ENCODE measurements at places on chromosomes 3 and 15.

DNA sequence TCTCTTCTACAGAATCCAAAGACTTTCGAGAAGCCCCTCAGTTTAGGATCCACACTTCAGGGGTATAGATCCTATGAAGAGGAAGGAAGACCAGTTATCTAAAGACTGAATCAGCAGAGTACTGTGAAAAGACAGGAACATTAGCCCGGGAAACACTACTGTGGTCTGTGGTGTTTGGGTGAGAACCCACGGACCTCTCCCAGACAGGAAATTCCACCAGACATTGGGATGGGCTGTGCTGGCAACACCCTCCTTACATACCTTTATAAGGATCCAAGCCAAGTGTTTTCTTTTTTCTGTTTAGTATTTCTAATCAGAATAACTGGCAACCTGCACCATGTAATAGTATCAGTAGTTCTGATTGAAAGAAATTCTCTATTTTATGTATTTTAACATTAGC lies 14.1 kb downstream of the TMEM207 start:
- DNase-seq, result no peak

GRCh38 chr3:9037144-9037711 lies 74.0 kb upstream of the RAD18 start:
- no peak for DNase-seq

GRCh38 chr3:184656829-184657681 lies 54.8 kb downstream of the MAGEF1 start:
- DNase-seq, result no peak

GRCh38 chr3:96236522-96236921 lies 577.9 kb upstream of the EPHA6 start:
- no peak for DNase-seq

GRCh38 chr3:61863579-61863978 lies 302.2 kb downstream of the PTPRG start:
- DNase-seq, result no peak

- no peak for DNase-seq
Observed at GRCh38 chr15:71199384-71200351, 84.4 kb downstream of the THSD4 start.

DNA sequence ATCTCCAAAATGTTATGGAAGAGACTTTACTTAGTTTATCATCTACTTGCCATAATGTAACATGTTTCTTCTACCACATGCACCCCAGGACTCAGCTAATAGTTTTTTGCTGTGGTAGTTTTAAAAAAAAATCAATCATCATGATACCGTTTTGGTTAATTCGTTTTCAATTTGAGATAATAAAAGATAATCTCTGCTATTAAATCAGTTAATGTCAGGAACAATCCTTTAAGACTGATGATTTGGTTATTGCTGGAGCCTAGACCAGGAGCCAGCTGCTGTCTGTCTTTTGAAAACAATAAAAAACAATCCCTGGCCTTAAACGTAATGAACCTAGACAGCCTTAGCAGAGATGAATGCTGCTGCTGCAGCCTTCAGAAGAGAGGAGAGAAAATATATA lies 403.7 kb downstream of the OXSM start:
- no peak for DNase-seq

DNA sequence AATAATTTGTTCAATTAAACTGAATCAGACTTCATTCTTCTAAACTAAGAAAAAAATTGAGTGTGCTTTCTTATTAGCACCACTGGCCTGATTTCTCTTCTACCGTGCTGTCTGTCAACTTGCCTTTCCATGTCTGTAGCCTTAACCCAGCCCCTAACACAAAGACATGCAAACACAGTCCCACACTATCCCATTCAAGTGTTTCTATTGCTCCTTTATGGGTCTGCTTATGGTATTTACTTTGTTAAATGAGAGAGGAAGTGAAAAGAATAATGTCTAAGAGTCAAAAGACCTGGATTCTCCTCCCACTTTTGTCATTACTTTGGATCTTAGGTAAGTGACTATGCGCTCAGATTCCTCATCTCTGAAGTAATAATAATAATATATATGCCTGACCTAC lies 55.3 kb downstream of the GTF2E1 start:
- no peak for DNase-seq

DNA sequence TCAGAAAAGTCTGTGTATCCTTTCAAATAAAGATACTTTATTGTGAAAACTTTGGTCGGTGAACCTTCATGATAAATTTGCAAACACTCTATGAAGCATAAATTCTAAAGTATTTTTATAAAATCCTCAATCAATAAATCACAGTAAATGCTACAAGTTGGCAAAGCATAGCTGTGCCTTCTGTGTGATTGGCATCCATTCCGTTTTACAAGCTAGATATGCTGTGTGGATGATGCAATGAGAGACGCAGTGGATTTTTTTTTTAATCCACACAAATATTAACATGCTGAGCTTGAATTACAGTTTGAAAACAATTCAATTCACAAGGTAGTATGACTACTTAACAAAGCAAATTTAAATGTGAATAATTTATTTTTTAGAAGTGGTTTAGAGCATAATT lies 937.2 kb downstream of the ZPLD1 start:
- no peak for DNase-seq
